Activated naive CD4-positive, alpha-beta T cell (primary cell): ENCODE measurements at places on chromosomes 3 and 15.

GRCh38 chr3:58793938-58794337, 127.4 kb upstream of the FAM3D start:
- DNase-seq = no peak

- DNase-seq = peak; percentile 4
These were observed 229.8 kb downstream of the NFKBIZ start for GRCh38 chr3:102078854-102079808.

GRCh38 chr3:196246612-196247308, 30.4 kb downstream of the SLC51A start:
- no peak for DNase-seq

DNA sequence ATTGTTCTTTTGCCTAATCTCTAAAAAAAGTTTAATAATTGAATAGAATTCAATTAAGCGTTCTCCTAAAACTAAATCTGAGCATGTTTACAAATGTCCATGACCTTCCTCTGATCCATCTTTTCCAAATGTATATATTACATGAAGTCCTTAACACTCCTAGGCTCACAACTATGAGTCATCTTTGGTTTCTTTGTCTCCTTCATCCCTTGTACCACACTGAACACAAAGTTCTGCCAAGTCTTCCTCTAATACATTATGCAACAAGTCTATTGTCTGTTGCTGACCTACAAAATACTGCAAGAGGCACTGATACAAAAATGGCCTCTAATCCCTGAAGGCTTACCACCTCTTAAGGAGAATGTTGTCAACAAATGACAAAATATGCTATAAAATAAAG, 550.2 kb downstream of the PYDC2 start:
- DNase-seq = no peak

DNA sequence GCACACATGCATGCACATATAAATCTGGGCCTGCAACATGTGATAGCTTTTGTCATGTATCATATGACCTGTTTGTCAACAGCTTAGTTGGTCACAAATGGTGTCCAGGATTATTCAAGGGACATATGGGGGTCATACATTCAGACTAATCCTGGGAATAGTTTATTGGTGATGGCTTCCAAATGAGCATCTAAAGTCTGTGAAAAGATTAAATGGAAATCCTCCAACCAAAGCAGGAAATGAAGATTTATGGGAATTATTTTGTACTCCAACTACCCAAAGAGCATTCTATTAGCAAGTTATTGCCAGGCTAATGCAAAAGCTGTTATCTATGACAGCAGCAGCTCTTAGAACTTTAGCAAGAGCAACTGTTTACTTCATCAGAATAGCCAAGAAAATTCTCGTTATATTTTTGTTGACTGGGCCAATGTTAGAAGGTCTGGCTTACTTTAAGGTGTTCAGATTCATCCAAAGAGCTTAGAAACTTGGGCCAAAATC, 7.1 kb downstream of the FSTL1 start:
- DNase-seq = no peak

DNA sequence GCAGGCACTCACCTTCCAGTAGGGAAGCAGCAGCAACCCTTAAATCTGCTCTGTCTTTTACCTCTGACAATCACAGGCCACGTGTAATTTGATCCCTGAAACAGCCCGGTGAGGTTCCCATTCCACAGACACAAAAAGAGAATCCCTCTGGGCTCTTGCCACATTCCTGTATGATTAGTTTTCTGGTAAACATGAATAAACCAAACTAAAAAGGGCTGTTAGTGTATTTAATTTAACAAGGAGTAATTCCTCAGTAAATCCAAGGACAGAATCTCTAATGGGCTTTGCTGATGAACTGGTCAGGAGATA, 186.9 kb downstream of the FAM43A start:
- DNase-seq = no peak

DNA sequence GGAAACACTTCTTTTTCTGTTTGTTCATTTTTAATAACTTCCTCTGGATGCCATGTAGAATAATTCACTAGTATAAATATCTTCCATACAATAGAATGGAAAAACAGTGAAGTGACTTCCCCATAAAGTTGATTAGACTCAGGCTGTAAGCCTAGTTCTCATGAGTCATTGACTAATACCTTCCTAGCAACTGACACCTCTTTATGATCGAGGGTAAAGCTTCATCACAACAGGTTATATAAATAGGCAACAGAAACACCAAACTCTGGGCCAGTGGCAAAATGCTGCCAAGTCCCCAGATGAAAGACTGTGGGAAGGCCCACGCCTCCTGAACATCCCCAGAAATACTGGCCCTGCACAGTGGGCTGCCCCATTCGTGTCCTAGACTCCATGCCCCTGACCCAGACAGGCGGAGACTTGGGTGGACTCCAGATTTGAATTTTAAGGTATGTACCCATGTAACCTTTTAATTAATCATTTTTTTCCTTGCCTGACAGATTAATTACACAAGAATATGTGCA, 71.3 kb upstream of the TBC1D23 start:
- DNase-seq = no peak

- DNase-seq = no peak
These were observed 214.4 kb downstream of the OCA2 start for GRCh38 chr15:27884726-27885125.
